ENCODE measurements at places on chromosomes 5 and 9. TPM values are rescaled to one million over a fixed set of nuclear protein-coding genes. Genes with fewer than 3 reads are reported as not detected.

DNA sequence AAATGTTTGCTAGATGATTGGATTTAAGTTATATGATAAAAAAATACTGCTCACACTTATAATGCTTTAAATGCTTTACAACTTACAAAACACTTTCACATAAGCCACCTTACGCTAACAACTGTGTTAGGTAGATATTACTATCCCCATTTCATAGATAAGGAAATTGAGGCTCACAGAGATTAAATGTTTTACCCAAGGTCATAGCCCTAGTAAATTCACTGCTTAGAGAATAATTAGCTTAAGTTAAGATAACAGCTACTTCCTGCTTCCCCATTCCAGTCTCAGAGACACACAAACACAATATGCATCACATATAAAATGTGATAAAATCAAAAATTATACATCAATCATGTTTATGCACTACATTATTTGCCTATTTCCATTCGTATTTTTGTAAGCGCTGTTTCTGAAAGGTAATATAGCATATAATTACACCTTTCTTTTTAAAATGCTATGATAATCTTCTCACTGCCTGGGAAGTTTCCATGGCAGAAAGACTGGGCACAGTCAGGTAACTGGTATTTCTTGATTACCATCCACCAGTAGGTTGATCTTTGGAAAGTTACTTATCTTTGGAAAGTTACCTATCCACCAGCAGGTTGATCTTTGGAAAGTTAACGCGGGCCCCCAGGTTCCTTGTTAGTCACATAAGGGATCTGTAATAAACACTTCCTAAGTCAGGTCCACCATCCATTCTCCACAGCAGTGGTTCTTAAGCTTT lies 101.1 kb downstream of the NFIB start:
- H3K27ac ChIP-seq, result no peak overlapping the region
- no peak overlapping the region for H3K4me3 ChIP-seq
- no peaks in the 10 kb centered on the region for H3K4me1 ChIP-seq

- H3K36me3 ChIP-seq, result no peaks in the 10 kb centered on the region
- no peak overlapping the region for H3K4me3 ChIP-seq
- no peak for DNase-seq
- no peaks in the 10 kb centered on the region for H3K27me3 ChIP-seq
Observed at GRCh38 chr5:114192108-114192507, 169.8 kb upstream of the KCNN2 start.

GRCh38 chr9:9061627-9062026 lies 1262.0 kb upstream of the DMAC1 start:
- H3K36me3 ChIP-seq, result no peaks in the 10 kb centered on the region
- H3K4me1 ChIP-seq, result no peaks in the 10 kb centered on the region
- no peak overlapping the region for H3K4me3 ChIP-seq
- H3K27me3 ChIP-seq, result no peaks in the 10 kb centered on the region

DNA sequence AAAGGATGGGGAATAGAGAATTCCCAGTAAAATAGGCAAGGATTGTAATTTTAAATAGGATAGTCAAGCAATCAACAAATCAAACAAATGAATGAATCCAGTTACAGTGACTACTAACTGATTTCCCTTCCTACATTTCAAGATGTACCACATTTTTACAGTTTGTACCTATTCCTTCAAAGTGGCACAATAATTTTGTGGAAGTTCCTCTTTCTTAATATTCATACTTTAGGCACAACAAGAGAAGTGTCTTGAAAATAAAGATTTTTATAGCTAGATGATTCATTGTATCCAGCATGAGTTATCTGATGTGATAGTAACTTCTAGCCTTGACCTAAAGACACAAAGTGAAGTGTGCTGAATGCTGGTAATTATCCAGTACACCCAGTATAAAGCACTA lies 122.2 kb upstream of the ACOT12 start:
- H3K36me3 ChIP-seq, result no peaks in the 10 kb centered on the region
- DNase-seq, result no peak
- H3K27me3 ChIP-seq, result no peaks in the 10 kb centered on the region

Gene PRXL2C
- total RNA-seq, result 4.8 TPM
